ENCODE measurements at places on chromosomes 2 and 18.
A peak's percentile ranks its signal among the peaks of the same experiment; 100 is the strongest.

DNA sequence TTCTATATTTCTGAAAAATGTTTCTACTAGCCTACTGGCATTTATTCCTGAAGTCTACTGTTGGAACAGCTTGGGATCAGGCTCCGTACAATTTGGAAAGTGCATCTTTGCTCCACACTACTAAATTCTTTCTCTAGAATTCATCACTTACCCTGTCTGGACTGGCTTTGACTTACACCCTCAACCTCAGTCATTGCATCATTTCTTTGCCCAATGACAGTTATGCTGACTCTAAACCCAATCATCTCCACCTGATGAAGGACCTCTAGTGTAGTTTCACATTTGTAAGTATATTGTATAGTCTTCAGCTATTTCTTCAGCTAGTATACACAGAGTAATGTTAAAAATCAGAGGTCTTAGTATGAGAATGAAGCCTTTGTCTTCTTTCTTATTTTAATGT is 359.6 kb upstream of the MC4R start:
- DNase-seq: no peak

DNA sequence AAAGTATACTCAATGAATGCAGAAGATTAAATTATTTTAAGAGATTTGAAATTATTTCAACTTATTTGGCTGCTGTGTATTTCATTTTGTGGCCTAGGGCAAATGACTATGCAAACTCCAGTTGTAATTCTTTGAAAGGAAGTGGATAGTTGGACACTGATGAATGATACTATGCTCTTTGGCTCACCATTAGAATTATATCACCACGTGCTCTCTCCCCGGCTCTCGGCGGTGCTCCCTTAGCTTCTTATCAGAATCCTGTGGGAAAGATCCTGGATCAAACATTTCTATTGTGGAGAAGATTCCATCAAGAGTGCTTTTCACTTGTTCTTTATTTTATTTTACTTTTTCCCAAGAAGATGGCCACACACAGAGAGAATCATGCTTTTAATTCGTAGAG is 55.2 kb downstream of the ADCYAP1 start:
- no peak for DNase-seq

- DNase-seq: no peak
These were observed 239.9 kb upstream of the ID2 start for GRCh38 chr2:8441986-8442385.

DNA sequence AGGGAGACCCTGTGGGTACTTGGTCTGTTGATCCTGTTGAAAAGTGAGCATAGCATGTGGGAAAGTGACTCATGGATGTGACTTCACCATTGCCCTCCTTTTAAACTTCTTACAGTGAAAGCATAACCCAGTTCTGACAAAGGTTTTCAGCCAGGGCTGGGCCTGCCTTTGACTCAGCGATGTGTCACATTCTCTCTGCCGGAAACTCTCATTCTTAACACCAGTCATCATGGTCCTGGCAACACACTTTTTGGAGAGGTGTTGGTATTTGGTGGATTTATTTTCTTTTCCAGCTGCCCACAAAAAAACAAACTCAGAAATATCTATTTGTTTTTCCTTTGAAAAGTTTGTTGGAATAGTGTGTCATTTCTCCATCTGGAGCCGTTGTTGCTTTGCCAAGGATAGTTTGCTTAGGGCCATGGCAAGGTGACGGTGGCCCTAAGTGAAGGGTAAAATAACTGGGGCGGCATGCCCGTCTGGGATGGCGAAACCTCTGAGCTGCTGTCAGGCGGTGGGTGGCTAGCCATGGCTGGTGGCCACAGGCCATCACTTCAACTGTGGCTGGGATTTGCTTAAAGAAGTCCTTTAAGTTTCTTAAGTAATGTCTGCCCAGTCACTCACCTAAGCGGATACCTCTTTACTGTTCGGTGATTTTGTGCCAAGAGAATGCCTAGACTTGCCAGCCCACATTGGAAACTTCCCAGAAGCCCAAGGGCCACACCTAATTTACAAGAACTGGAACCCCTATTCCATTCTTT is 123.3 kb downstream of the LTBP1 start:
- peak; percentile 98 for DNase-seq

DNA sequence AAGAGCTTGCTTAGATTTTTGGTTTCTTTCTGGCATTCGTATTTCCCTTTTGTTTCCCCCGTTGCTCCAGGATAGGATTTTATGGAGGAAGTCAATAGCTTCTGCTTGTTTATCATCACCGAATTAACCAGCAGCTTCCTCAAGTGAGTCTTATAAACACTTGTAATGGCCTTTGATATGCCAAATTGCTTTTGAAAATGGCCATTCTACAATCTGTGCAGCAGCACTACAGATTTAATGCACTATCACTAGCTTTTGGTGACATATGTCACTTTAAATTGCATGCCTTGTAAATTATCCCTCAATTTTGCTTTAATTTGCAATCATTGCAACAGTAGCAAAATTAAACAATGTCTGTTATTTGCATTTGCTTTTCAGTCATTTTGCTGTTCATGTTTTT is 774.7 kb downstream of the METTL4 start:
- DNase-seq: no peak

DNA sequence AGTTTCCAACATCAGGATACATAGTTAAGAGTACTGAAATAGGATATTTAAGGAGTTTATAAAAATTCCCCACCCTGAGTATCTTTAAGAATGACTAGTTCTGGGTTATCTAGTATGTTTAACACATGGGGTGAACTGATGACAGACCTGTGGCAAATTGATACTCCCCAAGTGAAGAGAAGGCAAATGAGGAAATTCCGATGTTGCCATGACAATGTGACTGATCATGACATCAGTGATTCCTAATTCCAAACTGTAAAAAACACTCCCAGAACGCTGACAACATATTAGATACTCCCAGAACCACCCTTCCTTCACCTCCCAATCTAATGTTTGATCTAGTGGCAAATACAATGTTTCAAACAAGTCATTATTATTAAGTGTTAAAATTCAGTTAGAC is 77.6 kb downstream of the RBMS1 start:
- no peak for DNase-seq

DNA sequence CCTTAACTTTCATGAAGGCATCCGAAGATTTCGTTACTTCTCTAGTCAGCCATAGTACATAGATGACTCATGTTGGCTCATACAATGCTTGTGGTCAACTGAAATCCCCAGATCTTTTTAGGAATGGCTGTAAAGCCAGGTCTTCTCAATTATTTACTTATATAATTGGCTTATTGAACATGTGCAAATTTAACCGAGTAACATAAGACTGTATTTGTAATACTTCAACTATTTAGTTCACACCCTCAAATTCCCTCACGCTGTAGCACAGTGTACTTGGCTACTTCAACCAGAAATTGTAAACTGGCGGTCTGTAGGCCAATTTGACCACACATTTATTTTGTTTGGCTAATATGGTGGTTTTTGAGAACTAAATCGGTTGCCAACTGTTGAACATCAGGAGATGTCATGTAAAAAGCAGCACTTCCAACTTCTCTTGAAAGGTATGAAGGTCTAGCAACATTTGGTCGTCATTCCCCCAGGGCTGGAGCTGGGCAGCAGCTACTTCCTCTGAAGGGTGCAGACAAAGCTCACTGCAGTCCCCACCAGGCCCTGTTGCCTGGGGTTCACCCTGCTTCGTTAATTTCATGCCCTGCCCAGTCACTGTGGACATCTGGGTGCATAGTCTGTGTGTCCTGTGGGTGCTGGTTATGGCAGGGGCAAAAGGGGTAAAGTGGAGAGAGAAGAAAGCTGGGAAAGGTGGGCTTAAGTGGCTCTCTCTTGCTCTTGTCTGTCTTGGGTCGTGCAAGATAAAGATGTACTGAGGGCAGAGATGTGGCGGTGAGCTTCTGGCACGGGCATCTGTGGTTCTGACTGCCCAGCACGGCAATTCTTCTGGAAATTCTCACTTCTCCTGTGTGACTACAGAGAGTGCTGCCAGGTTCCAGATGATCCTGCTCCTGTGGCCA is 3.2 kb upstream of the SH3RF3 start:
- peak; percentile 31 for DNase-seq

- DNase-seq: no peak
These were observed 152.7 kb downstream of the UBR3 start for GRCh38 chr2:169980001-169980400.

- DNase-seq: peak; percentile 38
These were observed 8.9 kb downstream of the CCL20 start for GRCh38 chr2:227822416-227823003.

DNA sequence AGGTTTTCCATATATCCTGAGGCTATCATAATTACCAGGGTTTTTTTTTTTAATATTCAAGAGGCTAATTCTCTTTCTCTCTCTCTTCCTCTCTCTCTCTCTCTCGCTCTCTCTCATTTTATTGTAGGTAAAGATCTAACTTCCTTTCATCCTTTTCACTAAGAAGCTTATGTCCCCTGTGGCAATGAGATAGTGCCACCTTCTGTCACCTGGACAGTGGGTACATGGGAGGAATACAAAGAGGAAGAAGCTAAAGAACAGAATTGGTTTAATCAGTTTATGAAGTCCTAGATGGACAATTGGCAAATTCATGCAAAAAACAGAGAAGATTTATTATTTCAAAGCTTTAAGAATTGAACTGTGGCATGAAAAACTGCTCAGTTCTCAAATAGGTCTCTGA is 1582.3 kb upstream of the TMEFF2 start:
- no peak for DNase-seq

GRCh38 chr2:236959036-236959435 is 126.7 kb upstream of the COPS8 start:
- no peak for DNase-seq

DNA sequence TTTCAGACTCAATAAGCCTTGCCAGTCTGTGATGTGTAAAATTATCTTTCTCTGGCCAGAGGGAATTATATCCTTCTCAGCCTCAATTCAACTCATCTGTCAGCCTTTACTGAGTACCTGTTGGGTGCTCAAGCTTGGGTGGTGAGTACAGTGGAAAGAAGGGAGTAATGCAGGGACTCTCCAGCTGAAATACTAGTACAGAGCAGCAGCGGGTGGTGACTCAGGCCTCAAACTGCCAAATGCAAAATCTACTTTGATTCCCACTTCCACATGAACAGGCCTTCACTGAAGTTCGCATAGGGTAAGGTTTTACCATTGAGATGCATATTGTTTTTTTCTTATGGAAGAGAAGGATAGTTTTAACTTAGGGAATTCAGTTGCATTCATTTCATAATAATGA is 326.8 kb downstream of the LRRTM1 start:
- no peak for DNase-seq

DNA sequence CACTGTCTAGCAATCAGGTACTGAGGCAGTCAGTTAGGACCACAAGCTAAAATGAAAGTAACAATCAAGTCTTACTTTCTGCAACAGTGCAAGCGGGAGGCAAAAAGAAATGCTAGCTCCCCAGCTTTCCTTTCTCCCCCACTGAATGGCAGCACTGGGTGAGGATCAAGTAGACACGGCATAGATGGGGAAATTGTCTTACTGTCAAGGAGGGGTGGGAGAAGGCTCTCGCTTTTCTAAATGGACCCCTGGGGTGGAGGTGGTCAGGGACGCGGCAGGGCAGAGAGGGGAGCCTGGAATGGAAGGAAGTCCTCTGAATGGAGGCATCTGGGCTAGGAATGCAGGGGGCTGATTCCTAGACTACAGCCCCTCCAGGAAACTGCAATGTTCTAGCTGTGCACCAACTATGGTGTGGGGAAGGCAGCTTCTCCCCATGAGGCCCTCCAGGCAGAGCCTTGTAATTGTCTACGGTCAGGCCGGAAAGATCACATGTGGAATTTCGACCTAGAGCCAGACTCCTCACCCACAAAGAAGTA is 24.3 kb downstream of the METTL8 start:
- DNase-seq: no peak

DNA sequence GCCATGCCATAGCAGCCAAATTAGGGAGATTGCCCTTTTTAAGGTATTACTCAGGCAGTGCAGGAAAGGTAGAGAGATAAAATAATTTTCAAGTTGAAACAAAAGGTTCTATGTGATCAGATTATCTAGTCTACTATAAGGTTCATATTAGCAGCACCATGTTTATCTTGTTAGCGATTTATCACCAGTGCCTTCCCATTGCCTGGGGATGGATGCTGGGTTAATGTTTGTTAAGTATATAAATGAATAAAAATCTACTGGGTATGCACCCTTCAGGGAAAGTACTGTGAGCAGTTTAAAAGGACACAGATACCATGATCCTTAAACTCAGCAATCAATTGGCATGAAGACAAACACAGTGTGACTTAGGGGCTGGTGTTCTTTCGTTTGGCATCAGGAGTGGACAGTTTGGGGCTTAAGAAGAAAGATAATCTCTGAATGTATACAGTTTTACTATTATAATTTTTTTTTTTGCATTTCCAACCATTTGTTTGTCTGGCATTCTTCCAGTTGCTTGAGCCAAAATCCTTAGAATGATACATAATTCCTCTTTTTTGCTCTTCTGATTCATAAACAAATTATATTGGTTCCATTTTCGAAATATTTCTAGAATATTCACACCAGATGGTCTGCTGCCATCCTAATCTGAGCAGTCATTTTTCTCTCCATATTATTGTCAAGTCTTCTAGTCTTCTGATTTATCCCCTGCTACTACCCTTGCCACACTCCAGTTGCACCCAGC is 512.8 kb upstream of the SLC8A1 start:
- DNase-seq: no peak

DNA sequence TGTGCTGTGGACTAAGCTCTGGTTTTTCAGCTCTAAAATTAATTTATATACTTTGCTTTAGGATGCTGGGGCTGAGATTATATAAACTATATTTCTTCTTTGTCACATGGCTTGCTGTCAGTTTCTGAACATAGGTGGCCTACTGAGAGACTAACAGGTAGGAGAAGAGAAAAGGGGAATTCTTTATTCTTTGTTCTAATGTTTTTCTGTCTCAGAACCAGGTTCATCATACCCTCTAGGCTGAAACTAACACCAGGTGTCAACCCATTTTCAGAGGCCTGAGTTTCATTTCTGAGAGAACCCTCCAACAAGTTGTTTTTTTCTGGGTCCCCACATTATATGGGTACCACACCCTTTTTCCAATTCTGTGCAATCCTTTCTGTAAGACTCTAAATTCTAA is 843.6 kb downstream of the TRIB2 start:
- no peak for DNase-seq

GRCh38 chr2:157476953-157477709 is 33.2 kb upstream of the CYTIP start:
- DNase-seq: peak; percentile 76

GRCh38 chr2:14891546-14891945 is 259.0 kb downstream of the LRATD1 start:
- DNase-seq: no peak

DNA sequence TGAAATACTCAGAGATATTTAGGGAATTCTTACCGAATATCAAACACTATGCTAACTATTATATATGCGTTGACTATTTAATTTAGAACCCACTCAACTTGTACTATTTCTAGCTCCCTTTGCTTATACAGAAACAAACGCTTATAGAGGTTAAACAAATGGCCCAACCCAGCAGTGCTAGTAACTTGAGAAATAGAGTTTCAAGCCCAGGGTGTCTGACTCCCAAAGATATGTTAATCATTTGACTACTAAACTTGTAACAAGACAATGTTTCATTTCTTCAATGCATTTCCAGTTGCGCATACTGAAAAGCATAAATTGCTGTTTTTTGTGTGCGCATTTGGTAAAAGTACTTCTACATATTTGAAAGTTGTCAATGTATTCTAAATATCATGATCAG is 310.3 kb downstream of the GALNT13 start:
- DNase-seq: no peak

GRCh38 chr2:170812710-170813600 is 3.7 kb upstream of the GAD1 start:
- peak; percentile 57 for DNase-seq
